Stimulated activated CD8-positive, alpha-beta memory T cell treated with anti-CD3 and anti-CD28 coated beads, Interleukin-15, amount 100 ng/mL, for 1 hour (primary cell): ENCODE measurements at places on chromosomes 13 and 19.

GRCh38 chr13:65530688-65531087 is 1699.4 kb downstream of the PCDH9 start:
- DNase-seq, result no peak

GRCh38 chr19:45322744-45323281 is at the start of gene CKM:
Gene CKM, minus strand, starts transcription at chr19:45322875. Its CDS starts 3,162 bp downstream, at chr19:45319713.
- no peak for DNase-seq

DNA sequence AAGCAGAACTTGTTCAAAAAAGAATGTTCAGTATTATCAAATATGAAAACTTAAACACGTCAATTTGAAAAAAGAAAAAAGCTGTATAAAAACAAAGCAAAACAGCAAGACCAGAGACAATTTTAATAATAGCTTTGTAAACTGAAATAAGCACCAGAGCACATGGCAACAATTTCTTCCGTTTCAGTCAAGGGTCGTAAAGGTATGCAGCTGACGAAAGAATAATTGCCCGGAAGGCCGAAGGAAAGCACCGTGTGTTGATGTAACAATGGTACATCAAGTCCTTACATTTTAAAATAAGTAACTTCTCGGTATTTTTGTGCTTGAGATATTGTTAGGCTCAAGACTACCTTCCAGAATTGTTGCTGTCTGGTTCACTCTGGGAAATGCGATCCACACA is 1.7 kb downstream of the PROSER1 start:
- no peak for DNase-seq

DNA sequence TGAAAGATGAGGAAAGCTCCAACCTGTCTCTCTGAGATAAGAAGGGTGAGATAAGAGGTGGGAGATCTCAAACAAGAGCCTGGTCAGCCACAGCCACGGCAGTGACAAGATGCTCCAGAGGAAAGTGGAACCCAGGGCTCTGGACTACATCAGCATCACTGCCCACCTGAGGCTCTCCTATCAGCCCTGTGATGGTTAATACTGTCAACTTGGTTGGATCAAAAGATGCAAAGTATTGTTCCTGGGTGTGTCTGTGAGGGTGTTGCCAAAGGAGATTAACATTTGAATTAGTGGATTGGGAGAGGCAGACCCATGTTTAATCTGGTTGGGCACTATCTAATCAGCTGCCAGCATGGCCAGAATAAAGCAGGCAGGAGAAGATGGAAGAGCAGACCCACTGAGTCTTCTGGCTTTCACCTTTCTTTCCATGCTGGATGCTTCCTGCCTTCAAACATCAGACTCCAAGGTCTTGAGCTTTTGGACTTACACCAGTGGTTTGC is 476.6 kb upstream of the NBEA start:
- DNase-seq, result no peak

DNA sequence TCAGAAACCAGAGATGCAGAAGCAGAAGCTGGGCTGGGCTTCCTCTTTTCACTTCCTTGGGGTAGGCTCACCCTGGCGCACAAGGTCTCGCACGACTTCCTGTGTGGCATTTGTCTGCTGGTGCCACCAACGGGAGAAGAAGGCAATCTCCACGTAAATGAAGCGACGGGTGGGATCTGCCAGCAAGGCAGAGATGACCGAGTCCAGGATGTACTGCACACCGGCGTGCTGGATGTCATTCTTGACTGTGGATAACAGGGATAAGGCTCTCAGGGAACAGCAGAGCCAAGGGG is 1.3 kb downstream of the MAN2B1 start:
- DNase-seq, result no peak

DNA sequence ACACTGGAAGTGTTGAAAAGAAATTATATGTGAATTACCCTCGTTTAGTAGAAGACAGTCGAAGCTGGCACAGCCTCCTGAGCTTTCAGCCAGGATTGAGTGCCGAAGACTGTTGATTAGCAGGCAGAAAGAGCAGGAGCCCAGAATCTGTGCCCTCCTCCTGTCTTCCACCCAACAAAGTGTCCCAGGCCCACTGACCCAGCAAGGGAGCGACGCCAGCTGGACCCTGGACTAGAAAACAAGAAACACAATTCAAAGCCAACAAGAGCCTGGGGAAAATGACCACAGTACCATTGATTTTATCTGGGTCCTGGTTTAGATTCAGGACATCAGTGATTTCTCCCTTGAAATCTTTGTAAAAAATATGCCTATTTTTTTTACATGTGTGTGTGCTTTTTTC is 120.7 kb downstream of the RXFP2 start:
- DNase-seq, result no peak

- no peak for DNase-seq
These were observed 28.2 kb downstream of the ACTN4 start for GRCh38 chr19:38675611-38676010.

GRCh38 chr13:29507356-29507755 is 88.1 kb downstream of the SLC7A1 start:
- no peak for DNase-seq

- DNase-seq, result no peak
These were observed 30.1 kb downstream of the EPS15L1 start for GRCh38 chr19:16441661-16442162.

DNA sequence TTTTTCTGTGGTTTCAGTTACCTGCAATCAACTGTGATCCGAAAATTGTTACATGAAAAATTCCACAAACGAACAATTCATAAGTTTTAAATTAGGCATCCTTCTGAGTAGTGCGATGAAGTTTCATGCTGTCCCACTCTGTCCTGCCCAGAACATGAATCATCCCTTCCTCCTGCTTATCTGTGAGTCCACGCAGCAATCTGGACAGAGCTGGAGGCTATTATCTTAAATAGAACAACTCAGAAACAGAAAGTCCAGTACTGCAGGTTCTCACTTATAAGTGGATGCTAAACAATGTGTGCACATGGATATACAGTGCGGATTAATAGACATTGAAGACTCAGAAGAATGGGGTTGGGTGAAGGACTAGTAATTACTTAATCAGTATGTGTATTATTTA is 583.7 kb upstream of the SPRY2 start:
- DNase-seq, result no peak

- DNase-seq, result no peak
These were observed 1.5 kb upstream of the CGB5 start for GRCh38 chr19:49042177-49042576.

DNA sequence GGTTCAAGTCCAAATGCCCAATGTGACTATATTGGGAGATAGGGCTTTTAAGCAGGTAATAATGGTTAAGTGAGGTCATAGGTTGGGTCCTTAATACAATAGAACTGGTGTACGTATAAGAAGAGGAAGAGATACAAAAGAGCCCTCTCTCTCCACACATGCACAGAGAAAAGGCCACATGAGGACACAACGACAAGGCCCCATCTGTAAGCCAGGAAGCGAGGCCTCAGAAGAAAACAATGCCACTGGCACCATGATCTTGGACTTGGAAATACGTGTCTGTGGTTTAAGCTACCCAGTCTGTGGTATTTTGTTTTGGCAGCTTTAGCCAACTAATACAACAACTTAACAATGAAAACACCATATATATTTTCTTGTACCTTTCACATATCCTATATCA is 23.4 kb upstream of the RFC3 start:
- no peak for DNase-seq

DNA sequence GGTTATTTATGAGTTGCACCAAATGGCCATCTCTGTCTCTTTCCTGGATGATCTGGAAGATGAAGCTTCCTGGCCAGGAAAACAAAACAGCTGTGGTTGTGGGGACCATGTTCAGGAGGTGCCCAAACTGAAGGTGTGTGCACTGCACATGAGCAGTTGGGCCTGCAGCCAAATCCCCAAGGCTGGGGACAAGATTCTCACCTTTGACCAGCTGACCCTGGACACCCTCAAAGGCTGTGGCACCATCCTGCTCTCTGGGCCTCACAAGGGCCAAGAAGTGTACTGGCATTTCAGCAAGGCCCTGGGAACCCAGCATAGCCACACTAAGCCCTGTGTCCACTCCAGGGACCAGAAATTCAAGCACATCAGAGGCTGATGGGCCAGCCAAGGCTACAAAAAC is 84.2 kb downstream of the KCNRG start:
- no peak for DNase-seq

DNA sequence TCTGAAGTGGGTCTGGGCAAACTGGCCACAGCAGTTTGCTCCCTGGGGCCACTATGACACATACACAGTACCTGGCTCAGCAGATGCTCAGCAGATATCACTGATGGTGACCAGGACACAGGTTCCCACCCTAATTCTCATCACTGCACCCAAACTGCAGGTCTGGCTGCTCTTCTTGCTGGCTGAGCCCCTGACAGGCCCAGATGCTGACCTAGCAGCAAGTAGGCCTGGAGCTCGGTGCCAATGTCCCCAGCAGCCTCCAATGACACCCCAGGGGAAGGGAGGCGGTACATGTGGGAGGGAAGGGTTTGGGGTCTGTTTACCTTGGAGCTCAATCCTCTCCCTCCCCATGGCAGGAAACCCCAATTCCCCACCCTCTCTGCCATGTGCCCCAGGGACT is 5.1 kb downstream of the UBE2S start:
- DNase-seq, result no peak

DNA sequence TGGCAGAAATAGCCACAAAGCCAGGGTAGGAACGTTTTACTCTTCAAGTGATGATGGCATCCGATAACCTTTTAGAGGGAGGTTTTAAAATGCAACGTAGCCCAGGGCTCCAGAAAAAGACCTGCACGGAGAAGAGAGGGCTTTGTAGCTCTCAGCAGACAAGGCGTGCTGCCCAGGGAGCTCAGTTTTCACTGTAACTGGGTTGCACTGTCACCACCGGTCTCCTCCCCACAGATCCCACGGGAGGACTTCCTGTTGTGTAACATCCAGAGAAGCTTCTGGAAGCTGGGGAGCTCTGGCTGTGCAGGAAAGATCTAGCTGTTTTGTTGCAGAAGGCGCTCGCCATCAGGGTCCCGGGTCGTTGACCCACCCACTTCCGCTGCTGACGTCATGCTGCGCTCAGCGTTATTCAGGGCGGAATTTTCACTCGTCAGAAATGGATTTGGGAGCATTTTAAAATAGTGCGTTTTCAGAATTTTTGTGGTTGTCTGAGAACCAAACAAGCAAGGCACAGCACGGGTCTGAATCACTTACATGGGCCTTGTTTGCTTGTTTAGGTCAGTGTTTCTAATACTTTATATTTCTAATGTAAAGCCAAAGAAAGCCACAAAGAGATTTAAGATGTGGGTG is 50.8 kb downstream of the ATP11A start:
- no peak for DNase-seq

DNA sequence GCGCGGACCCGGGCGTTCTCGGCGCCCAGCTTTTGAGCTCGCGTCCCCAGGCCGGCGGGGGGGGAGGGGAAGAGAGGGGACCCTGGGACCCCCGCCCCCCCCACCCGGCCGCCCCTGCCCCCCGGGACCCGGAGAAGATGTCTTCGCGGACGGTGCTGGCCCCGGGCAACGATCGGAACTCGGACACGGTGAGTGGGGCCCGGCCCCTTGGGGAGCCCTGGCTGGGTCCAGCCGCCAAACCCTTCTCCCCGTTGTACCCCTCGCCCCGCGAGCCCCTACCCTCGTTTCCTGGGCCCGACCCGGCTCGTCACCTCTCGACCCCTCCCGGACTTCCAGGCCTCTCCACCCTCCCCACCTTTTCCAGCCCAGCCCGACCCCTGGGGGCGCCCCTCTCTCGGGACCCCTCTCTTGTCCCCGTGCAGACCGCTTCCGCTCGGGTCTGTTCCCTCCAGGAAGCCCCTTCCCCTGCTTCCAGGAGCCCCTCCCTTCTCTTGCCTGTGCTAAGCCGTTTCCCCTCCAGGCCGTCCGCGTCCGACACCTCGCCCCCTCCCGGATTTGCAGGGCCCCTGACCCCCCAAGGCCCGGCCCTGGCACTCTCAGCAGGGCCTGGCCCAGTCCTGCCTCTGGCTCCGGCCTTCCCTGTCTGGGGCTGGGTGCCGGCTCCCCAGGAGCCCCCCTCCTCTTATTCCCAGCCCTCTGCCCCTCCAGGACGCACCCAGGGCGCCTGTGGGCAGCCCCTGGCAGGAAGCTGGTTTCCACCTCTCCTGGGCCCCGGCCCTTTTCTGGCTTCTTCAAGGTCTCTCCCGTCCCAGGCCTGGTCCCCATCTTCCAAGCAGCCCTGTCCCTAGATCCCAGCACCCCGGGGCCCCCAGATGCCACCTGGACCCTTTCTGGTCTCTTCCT is 632 bp downstream of the MARK4 start:
- no peak for DNase-seq

DNA sequence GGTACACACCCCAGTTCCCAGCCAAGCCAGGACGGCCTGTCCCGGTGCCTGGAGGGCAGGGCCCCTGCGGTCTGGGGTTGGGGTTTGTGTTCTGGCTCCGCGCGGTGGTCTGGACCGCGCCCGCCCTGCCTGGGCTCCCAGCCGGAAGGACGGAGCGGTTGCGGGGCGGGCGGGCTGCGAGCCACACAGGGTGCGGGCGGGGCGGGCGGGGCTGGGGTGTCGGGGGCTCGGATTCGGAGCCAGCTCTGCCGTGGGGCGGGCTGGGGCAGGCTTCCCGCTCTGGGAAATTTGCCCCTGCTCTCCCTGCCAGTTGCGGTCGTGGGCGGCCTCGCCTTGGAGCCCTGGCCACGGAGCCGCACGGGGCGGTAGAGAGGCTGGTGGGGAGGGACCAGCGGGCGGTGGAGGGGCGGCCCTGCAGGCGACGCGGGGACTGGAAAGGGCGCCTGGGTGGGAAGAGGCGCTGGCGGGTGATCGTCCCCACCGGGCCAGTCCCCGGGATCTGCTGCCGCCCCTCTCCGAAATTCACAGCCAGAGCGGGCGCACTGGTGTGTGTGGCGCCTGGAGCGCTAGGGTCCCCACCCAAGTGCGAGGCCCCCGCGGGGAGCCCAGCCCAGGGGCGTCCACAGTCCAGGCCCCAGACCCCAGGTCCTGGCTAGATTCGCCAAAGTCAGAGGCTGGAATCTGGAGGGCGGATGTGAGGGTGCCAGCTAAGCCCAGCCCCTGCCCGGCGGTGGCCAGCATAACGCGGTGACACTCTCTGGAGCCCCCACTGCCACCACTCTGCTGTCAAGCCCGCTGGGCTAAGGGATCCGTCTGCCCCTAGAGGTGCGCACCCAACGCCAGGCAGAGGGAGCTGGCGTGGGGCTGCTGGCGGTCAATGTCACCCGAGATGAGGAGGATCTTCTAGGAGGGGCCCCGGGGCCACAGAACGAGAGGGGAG is 11.0 kb upstream of the ZNF492 start:
- no peak for DNase-seq

DNA sequence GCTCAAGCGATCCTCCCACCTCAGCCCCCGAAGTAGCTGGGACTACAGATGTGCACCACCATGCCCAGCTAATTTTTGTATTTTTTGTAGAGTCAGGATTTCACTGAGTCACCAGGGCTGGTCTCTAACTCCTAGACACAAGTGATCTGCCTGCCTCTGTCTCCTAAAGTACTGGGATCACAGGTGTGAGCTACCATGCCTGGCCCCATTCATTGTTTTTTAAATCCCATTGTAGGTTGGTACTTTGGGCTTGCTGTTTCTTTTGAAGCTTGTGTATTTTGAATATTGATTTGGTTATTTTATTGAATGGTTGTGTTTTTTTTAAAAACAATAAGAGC is 26.7 kb downstream of the ZMYM2 start:
- DNase-seq, result no peak

GRCh38 chr19:12350890-12351197 is 14.6 kb downstream of the ZNF442 start:
- no peak for DNase-seq
